Head of caudate nucleus (tissue), 42 donors: ENCODE measurements at places on chromosomes 4 and X.

GRCh38 chr4:66777097-66777496 is 768.2 kb downstream of the CENPC start:
- DNase-seq = no peak

GRCh38 chr4:138205531-138206233 is 36.5 kb downstream of the SLC7A11 start:
- no peak for DNase-seq

GRCh38 chrX:93932471-93933220 is 258.6 kb downstream of the FAM133A start:
- no peak for DNase-seq

GRCh38 chrX:140971099-140971795 is 31.1 kb upstream of the SPANXB1 start:
- no peak for DNase-seq

DNA sequence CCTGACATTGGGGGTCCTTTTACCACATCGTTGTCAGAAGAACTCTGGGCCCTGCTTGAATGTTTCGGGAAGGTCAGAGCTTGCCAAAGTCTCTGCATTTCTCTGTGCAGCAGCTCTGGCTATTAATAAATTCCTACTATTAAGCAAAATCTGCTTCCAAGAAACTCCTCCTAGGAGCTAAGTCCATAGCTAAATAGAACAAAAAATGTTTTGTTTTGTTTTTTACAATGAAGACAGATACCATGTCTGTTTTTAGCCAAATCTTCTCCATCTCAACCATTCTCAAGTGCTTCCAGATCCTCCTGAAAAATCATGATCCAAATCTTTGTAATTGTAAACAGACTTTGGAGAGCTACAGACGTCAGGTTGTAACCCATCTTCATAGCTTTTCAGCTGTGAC is 161.6 kb downstream of the SPATA18 start:
- DNase-seq = no peak

DNA sequence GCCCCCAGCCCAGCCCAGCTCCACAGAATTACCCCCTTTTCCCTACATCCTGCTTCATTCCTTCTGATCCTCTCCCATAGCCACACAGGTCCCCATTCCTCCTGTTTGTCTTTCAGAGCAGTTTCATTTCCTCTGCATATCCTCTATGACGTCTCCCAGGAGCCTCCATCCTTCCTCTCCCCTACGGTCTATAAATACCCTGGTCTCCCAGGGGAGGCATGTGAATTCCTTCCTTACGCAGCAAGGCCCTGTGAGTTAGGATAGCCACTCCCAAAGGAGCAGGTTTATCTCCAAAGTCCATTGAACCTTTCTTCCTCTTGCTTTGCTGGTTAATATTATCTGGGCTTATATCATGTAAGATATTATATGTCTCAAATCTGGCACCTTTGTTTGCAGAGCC is 8.4 kb upstream of the APLN start:
- DNase-seq = no peak

GRCh38 chr4:1255699-1256098 is 6.8 kb upstream of the CTBP1 start:
- no peak for DNase-seq

DNA sequence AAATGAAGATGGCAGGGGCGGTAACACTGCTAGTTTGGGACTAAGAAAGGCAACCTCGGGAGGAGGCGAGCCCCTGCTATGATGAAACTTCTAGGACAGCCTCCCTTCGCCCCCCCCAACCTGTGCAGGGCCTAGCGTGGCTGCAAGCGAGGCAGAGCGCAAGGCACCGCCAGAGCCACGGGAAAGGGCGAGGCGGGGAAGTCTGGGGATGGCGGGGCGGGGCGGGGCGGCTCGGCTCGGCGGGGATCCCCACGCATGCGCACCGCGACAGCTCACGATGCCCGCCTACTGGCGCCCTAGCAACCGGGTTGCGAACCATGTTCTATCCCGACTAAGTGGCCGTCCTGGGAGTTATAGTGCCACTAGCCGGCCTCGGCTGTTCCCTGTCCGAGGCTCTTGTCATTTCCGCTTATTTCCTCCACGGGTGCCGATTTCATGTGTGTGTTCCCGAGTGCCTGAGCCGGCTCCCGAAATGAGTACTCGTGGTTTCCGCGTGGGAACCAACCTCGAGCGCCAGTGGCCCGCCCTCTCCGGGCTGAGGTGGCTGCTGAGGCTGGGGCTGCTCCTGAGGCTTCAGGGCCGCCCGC is 28.7 kb upstream of the RBMX start:
- peak; percentile 76 for DNase-seq

DNA sequence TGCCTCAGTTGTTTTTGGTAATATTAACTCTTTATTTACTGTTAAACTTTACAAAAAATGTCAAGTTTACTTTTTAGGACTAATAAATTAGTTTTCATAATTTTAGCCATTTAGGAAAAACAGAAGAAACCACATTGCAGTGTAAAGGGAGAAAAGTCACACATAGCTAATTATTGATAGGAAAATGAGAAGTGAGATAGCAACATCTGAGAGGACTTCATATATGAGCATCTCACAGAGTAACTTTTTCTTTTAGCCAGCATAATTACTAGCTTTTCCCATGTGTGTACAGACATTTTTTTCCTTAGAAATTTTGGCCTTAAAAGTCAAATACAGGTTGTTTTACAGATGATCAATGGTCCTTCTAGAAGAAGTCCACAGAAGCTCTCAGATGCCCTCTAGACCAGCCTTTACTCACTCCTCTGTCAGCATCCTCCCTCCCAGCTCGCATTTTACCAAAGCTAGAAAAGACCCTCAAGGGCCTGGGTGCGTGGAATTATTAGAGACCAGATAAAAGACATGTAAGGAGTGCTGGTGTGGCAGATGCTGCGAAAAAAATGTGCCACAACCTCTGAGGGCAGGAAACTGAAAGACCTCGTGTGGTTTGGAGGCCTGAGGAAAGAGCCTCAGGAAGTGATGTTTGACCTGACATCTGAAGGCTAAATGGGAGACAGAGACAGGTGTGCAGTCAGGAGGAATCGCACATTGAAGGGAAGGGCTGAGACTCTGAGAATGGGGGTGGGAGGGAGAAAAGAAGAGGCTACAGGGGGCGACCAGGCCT is 156.9 kb downstream of the CBR4 start:
- no peak for DNase-seq

DNA sequence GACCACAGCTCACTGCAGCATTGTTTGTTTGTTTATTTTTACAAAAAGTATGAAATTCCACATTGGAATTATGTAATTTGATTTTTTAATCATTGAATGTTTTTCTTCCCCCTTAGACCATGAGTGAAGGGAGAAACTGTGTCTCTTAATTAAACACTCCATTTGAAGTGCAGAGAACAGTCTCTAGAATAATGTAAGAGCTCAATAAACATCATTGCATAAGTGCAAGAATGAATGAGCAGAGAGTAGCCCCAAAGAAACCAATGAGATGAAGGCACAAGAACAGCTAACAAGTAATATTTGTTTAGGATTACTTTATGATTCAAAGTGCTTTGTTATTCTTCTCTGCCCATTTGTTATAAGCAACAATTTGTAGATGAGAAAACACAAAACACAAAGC is 921.3 kb upstream of the LCORL start:
- DNase-seq = no peak

- DNase-seq = no peak
Observed at GRCh38 chrX:39974270-39974669, 123.5 kb downstream of the BCOR start.

- no peak for DNase-seq
Observed at GRCh38 chr4:71300362-71300761, 38.5 kb upstream of the SLC4A4 start.

GRCh38 chr4:138915756-138916155 is 99.8 kb upstream of the NOCT start:
- no peak for DNase-seq

DNA sequence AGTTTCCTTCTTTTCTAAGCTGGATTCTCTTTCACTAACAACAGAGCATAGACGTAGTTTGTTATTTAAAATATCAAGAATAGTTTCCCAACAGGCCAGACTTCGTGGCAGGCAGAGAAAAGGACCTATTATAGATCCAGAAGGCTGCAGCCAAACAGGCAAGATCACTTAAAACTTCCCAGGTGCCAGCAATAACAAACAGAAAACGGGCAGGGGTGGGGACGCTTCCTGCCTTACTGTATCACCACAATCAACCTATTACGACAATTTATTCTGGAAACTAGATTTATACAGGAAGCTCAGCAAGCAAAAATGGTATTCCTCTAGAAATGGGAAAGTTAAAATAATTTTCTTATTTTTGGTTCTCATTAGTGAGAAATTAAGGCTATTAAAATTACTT is 22.1 kb downstream of the RWDD4 start:
- no peak for DNase-seq
